Bronchus fibroblast of lung (primary cell): ENCODE measurements at places on chromosomes 2 and 18. TPM values are rescaled to one million over a fixed set of nuclear protein-coding genes. Genes with fewer than 3 reads are reported as not detected.

SERPINB5 gene
- total RNA-seq, result 0.15 TPM in 1 of 2 replicates, not detected in the other

CD226 gene
- total RNA-seq, result under 0.01 TPM in 1 of 2 replicates, not detected in the other

ERFE gene
- 4.2 TPM in 2 replicates for total RNA-seq

MGAT5 gene
- 14.0 and 21.9 TPM in 2 replicates for total RNA-seq

LYPD6 gene
- total RNA-seq, result 3.6 and 4.5 TPM in 2 replicates

DIPK1C gene
- total RNA-seq, result not detected in 2 replicates

TTC21B gene
- 7.4 and 9.4 TPM in 2 replicates for total RNA-seq

MEP1B gene
- not detected in 2 replicates for total RNA-seq

RUFY4 gene
- total RNA-seq, result not detected in 2 replicates

VAPA gene
- total RNA-seq, result 113 and 133 TPM in 2 replicates

NMS gene
- not detected in 2 replicates for total RNA-seq

REG1B gene
- total RNA-seq, result not detected in 2 replicates

C2orf66 gene
- total RNA-seq, result not detected in 2 replicates

LAMA3 gene
- total RNA-seq, result 1.2 and 1.3 TPM in 2 replicates

CHRNG gene
- not detected in 2 replicates for total RNA-seq

LAMA1 gene
- total RNA-seq, result 6.2 and 7.0 TPM in 2 replicates

PUM2 gene
- 11.3 and 11.9 TPM in 2 replicates for total RNA-seq

NAT8 gene
- total RNA-seq, result not detected in 2 replicates

CNNM4 gene
- 4.0 TPM in 2 replicates for total RNA-seq

CFC1 gene
- not detected in 2 replicates for total RNA-seq

UBE2F gene
- 60.4 and 66.7 TPM in 2 replicates for total RNA-seq

KCNS3 gene
- 1.3 and 2.7 TPM in 2 replicates for total RNA-seq

PAX8 gene
- 0.17 and 0.45 TPM in 2 replicates for total RNA-seq

PPP1CB gene
- 82.7 and 87.9 TPM in 2 replicates for total RNA-seq
